Epithelial cell of umbilical artery (primary cell): ENCODE measurements at places on chromosomes 16 and 17. TPM values are rescaled to one million over a fixed set of nuclear protein-coding genes. Genes with fewer than 3 reads are reported as not detected.

HOXB6 gene
- total RNA-seq = 6.2 and 12.9 TPM in 2 replicates

TAC4 gene
- total RNA-seq = not detected in 2 replicates

KRTAP4-1 gene
- total RNA-seq = not detected in 2 replicates

HBA2 gene
- not detected in 2 replicates for total RNA-seq

TAT gene
- total RNA-seq = not detected in 2 replicates

IGF2BP1 gene
- total RNA-seq = 9.4 and 10.0 TPM in 2 replicates

ATP2C2 gene
- total RNA-seq = not detected in 2 replicates

PRCD gene
- total RNA-seq = not detected in 2 replicates

SPIRE2 gene
- 0.32 and 0.91 TPM in 2 replicates for total RNA-seq

ST6GALNAC1 gene
- total RNA-seq = not detected in 2 replicates

ABI3 gene
- total RNA-seq = 24.0 and 24.9 TPM in 2 replicates

FOXN1 gene
- total RNA-seq = not detected in 2 replicates

DHRS7C gene
- not detected in 2 replicates for total RNA-seq

TBC1D26 gene
- not detected in 2 replicates for total RNA-seq

TRIM16 gene
- 22.1 and 65.2 TPM in 2 replicates for total RNA-seq

RSAD1 gene
- total RNA-seq = 19.6 and 28.9 TPM in 2 replicates

MT1G gene
- not detected in 2 replicates for total RNA-seq

ST3GAL2 gene
- total RNA-seq = 27.9 and 31.3 TPM in 2 replicates

NR1D1 gene
- 0.30 and 0.32 TPM in 2 replicates for total RNA-seq

GDPD1 gene
- total RNA-seq = 5.8 and 14.1 TPM in 2 replicates

HNF1B gene
- not detected in 2 replicates for total RNA-seq

SPNS3 gene
- total RNA-seq = 0.15 TPM in 1 of 2 replicates, not detected in the other

FOXC2 gene
- total RNA-seq = 2.4 and 2.6 TPM in 2 replicates

EPX gene
- not detected in 2 replicates for total RNA-seq

GAST gene
- total RNA-seq = not detected in 2 replicates

CDH11 gene
- 2.6 and 3.3 TPM in 2 replicates for total RNA-seq

ASGR2 gene
- total RNA-seq = not detected in 2 replicates

C16orf46 gene
- total RNA-seq = 0.32 and 0.46 TPM in 2 replicates

EEF2K gene
- 24.0 and 27.2 TPM in 2 replicates for total RNA-seq

TBX6 gene
- total RNA-seq = under 0.01 and 0.15 TPM in 2 replicates

CSNK1D gene
- 45.7 and 54.6 TPM in 2 replicates for total RNA-seq

ZPBP2 gene
- total RNA-seq = not detected in 2 replicates

HOXB7 gene
- 8.4 and 13.8 TPM in 2 replicates for total RNA-seq

ITGAL gene
- not detected in 2 replicates for total RNA-seq

HSD11B2 gene
- total RNA-seq = 0.65 TPM in 1 of 2 replicates, not detected in the other

STH gene
- not detected in 2 replicates for total RNA-seq

PTX4 gene
- total RNA-seq = not detected in 2 replicates

PLCG2 gene
- 2.4 and 2.6 TPM in 2 replicates for total RNA-seq

KIAA0513 gene
- total RNA-seq = 3.6 and 5.6 TPM in 2 replicates

PSKH1 gene
- total RNA-seq = 10.7 and 19.1 TPM in 2 replicates

MVD gene
- 79.2 and 82.8 TPM in 2 replicates for total RNA-seq

ITGAX gene
- 0.76 and 1.3 TPM in 2 replicates for total RNA-seq

TMED6 gene
- total RNA-seq = not detected in 2 replicates

MYH13 gene
- total RNA-seq = not detected in 2 replicates

CDH13 gene
- total RNA-seq = 55.9 and 94.5 TPM in 2 replicates

CACNA1H gene
- under 0.01 and 0.15 TPM in 2 replicates for total RNA-seq

THOC6 gene
- 25.3 and 36.8 TPM in 2 replicates for total RNA-seq

SLC5A11 gene
- under 0.01 TPM in 1 of 2 replicates, not detected in the other for total RNA-seq

EME2 gene
- total RNA-seq = 5.5 and 8.2 TPM in 2 replicates

CCL4L2 gene
- not detected in 2 replicates for total RNA-seq

KCTD2 gene
- 10.1 and 13.2 TPM in 2 replicates for total RNA-seq

KRT14 gene
- not detected in 2 replicates for total RNA-seq

CLEC10A gene
- 0.15 TPM in 1 of 2 replicates, not detected in the other for total RNA-seq

OR4D1 gene
- total RNA-seq = not detected in 2 replicates

TSPAN10 gene
- total RNA-seq = 0.32 and 0.46 TPM in 2 replicates

SKAP1 gene
- total RNA-seq = 0.46 and 0.65 TPM in 2 replicates

ABCC3 gene
- 1.6 and 3.3 TPM in 2 replicates for total RNA-seq
